ENCODE measurements at places on chromosomes 12 and 14.

DNA sequence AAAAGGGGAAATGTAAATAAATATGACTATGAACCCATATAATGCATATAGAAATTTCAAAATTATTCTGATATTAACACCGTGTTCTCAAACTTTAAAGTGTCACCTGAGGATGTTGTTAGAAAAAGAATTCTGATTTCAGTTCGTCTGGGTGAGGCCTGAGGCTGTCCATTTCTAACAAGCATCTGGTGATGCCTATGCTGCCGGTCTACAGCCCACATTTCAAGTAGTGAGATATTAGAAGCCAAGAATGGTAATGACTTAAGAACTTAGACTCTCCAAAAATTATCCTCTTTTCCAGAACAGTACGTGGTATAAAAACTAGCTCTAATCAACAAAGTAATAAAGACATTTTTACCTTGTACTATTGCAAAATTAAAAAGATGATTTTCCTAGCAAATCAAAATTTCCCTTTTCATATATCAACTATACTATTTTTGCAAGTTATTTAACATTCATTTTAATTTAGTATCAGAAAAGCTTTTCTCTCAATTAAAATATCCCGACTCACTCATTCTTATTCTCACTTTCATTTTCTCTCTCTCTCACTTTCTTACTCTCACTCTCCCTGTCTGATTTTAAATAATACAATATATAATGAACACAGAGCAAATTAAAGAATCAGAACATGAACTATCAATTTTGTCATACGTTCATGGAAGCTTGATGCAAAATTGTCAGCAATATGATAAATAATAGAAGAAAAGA, 35.0 kb downstream of the PIK3C2G start:
- DNase-seq = no peak

DNA sequence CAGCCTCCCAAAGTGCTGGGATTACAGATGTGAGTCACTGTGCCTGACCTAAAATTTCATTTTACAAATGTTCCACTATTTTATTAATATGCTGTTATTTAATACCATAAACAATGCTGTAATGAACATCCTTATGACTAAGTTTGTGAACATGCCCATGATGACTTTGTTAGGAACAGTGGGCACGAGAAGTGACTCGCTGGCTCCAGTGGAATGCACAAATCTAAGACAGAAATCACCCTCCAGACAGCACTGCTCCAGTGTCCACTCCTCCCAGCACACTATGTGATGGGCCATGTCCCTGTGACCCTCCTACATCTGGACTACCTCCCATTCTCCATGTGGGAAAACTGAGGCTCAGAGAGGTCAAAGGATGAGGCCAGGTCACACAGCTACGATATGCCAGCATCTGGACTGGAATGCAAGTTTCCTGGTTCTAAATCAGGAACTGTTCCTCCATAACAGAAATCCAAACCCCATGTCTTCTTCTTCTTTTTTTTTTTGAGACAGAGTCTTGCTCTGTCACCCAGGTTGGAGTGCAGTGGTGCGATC, 57.9 kb downstream of the GPR68 start:
- DNase-seq = no peak

DNA sequence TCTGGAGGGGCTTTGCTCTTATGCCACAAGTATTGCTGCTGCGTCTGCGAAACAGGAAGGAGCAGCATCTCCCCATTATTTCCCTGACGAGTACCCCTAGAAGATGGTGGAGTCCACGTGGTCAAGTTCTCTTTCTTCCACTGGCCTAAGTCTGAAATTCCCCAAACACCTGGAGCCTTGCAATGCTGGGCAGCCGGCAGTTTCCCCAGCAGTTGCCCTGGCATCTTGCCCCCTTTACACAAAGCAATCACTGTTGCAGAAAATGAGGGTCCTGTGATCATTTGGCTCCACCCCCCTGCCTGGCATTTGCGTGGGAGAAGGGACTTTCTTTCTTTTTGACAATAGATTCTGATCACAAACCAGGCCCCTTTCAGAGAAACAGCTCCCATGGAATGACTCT, 56.9 kb downstream of the FOS start:
- DNase-seq = no peak

- DNase-seq = peak; percentile 93
Observed at GRCh38 chr12:12696562-12697383, 790 bp upstream of the GPR19 start.

- no peak for DNase-seq
Observed at GRCh38 chr14:34646570-34647255, 16.8 kb upstream of the SNX6 start.

- DNase-seq = no peak
Observed at GRCh38 chr14:104149617-104150135, 11.3 kb downstream of the KIF26A start.

DNA sequence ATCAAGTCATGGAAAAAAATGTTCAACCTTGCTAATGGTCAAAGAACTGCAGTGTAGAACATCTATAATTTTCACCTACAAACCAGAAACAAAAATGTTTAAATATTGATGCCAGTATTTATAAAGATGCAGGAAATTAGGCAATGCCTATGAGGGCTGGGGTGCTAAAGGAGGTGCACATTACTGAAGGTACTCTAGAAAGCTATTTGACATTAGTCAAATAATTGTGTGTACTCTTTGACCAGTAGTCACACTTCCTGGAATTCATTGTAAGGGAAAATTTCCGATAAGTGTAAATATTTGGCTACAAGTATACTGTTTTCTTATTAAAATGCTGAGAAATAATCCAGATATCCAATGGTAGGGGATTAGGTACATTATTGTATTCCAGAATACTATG, 36.4 kb upstream of the HDAC7 start:
- no peak for DNase-seq

- DNase-seq = no peak
Observed at GRCh38 chr12:107967170-107967569, 161.9 kb upstream of the WSCD2 start.

GRCh38 chr12:32444895-32445294, 45.5 kb downstream of the FGD4 start:
- DNase-seq = no peak

GRCh38 chr14:61934385-61934784, 172.2 kb downstream of the SNAPC1 start:
- DNase-seq = no peak

- DNase-seq = no peak
Observed at GRCh38 chr12:18483698-18484325, 222.5 kb downstream of the PIK3C2G start.

DNA sequence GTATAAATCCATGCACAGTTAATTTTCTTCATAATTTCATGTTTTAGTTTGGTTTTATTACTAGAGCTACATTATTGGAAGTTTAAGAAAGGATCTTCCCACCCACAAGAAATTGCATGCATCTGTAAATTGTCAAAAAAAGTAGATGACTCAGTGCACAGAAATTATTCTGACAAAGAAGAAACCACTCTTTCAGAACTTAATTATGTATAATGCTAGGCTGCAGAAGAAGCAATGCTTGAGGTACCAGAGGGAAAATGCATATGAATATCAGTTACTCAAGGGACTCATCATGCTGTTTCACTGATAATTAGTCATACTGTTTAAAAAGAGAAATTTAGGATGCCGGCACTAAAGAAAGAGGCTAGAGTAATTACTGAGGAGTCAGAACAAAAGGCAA, 147.0 kb downstream of the SLC16A7 start:
- DNase-seq = no peak
